RPMI7951 (cell line): ENCODE measurements at places on chromosomes 5 and 9. TPM values are rescaled to one million over a fixed set of nuclear protein-coding genes. Genes with fewer than 3 reads are reported as not detected.

The PCDHAC2 gene
- not detected in 2 replicates for total RNA-seq

The PKD2L2 gene
- total RNA-seq: not detected in 2 replicates

The SLC46A2 gene
- total RNA-seq: not detected in 2 replicates

The FOXD4L6 gene
- total RNA-seq: not detected in 2 replicates

The REEP5 gene
- 37.3 and 39.0 TPM in 2 replicates for total RNA-seq

The PAEP gene
- total RNA-seq: 0.39 TPM in 1 of 2 replicates, not detected in the other

The QRFP gene
- total RNA-seq: not detected in 2 replicates

The FAM200C gene
- total RNA-seq: 7.4 and 8.3 TPM in 2 replicates

The GZMA gene
- total RNA-seq: not detected in 2 replicates

The CMBL gene
- 4.0 and 4.1 TPM in 2 replicates for total RNA-seq

The RGS7BP gene
- not detected in 2 replicates for total RNA-seq

The SLC36A2 gene
- not detected in 2 replicates for total RNA-seq

The PCDHGA4 gene
- total RNA-seq: 3.8 and 4.8 TPM in 2 replicates
